Activated CD8-positive, alpha-beta memory T cell treated with anti-CD3 and anti-CD28 coated beads for 24 hours (primary cell): ENCODE measurements at places on chromosomes 7 and 10.

GRCh38 chr7:91876391-91877133, 3.9 kb downstream of the MTERF1 start:
- DNase-seq = no peak

DNA sequence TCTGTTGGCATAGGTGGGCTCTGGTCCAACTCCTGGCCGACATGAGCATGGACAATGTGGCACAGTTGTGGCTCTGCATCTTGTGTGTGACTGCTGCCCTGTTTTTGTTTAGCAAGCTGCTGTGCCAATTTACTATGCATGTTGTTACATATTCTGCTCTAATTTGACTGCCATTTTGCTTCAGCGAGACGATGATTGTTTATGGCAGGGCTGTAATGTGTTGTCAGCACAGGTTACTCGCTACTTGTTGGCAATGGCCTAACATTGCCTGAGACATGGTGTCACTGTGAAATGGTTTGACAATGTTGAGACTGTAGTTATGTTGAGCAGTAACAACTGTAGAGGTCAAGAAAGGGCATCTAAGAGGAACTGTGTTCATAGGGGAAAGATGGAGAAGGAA, 659.6 kb downstream of the AUTS2 start:
- no peak for DNase-seq

DNA sequence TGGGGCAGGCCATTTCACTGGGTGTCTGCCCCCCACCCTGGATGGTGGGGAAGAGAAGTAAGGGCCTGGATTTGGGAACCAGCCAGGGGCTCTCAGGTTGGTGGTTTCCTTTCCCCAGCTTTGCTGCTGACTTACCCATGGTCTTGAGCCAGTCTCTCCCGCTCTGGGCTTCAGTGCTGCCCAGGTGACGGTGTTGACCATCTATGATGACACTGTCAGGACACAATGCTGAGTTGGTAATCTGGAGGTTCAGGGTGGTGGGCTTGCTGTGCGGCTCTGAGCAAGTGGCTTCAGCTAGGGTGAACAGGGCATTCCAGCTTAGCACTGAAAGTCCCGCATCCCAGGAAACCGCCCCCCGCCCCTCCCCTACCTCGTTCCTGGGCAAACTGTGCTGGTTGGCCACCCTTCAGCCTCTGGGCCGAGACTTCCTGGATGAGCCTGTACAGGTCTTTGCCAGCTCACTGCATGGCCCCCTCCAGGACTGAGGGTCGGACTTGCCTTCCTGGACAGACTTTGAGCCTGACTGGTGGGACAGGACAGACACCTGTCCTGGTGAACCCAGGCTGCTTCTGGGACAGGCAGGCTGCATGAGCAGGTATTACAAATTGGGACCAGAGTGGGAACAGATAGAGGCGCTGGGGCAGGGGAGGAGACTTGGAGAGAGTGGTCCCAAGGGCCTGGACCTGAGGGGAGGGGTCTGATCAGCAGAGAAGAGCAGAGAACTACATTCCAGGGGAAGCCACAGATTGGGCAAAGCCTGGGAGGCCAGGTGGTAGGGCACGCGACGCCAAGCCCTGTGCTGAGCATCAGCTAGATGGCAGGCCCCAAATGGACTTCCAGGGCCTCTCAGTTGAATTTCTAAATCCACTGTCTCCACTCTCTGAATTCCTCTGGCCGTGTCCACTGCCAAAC, 19.9 kb upstream of the ZMIZ1 start:
- no peak for DNase-seq

DNA sequence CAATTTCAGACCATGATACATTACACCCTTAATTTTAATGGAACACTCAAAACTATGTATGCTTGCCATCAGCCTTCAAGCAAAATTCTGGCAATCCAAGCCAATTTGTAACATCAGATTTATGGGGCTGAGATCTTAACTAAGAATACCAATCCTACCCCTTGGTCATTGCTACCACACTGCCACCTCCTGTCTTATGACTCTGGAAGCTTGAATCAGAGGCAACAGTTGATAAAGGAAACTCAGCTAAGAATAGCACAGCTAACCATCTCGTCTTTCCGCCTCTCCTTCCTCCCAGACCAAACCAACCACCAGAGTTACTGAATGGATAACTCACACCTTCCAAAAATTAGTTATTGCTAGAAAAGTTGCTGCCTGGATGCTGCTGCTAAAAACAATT, 7.4 kb downstream of the IGF2BP3 start:
- no peak for DNase-seq

GRCh38 chr7:157377436-157378124, 40.8 kb downstream of the DNAJB6 start:
- no peak for DNase-seq

DNA sequence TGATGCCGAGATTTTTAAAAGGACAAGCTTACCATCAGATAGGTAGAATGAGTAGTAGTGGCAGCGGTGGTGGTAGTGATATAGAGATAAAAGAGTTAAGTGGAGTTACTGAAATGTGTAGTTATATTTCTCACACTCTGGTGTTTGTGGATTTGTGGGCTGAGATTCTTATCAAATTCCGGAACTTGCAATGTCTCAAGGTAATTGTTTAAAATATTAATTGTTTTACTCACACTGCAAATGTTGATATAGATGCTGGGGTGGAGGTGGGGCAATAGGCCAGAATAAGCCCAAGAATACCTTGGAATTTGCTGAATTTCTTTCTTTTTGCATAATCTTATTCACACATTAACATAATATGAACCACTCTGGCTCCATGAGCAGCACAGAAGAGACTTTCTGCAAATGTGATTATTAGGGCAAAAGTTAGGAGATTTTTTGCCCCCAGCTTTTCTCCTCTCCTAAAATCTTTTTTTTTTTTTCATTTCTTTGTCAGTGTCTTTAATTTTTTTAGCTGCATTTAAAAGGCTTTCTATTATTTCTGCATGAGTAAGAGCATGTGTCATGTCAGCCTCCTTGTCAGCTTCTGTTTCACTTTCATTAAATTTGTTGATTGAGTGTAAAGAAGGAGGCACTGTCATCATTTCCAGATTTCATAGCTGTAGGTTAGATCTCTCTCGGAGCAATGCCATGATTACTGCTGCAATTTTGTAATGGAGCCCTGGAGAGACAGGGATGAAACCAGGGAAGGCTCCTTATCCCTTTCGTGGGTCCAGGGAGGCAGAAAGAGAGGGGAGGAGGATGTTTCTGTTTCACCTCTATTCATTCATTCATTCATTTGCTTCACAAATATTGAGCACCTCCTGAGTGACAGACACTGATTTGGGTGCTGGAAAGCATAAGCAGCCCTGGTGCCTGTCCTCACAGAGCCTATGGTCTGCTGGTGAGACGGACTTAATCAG, 13.1 kb upstream of the SGMS1 start:
- no peak for DNase-seq

DNA sequence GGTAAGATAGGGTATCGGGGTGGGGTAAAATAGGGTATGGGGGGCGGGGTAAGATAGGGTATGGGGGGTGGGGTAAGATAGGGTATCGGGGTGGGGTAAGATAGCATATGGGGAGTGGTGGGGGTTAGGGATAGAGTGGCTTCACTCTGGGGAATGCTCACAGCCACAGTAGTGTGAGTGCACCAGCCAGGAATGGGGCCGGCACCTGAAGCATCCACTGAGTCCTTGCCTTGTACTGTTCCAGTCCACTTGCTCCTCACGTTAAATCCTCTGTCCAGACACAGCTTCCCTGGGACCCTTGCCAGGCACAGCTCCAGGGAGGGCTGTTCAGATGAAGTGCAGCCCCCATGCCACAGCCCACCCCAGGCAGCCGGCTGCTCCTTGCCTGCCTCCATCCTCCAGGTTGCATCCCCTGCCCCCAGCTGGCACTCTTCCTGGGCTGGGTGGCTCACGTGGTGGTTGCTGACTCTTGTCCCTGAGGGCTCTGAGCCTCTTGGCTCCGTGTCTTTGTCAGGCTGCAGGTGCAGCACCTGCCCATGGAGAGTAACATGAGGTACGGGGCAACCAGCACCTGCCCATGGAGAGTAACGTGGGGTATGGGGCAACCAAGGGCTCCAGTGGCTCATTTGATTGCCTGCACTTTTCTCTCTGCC, 268.4 kb downstream of the TCERG1L start:
- no peak for DNase-seq

DNA sequence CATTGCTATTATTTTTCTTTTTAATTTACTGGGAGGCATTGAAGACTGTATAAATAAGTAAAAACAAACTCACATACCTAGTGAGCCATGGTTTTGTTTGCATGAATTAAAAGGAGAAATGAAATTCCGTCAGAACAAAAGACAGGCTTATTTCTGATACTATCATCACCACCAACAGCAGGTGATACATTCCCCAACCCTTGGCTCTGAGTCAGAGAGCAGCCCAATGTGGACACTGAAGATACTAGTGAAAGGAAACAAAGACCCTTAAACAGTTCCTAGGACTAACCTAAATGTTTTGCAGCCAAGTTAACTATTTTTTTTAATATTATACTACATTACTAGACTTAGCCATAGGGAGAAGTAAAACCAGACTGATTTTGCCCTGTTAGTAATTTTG, 31.6 kb downstream of the CHRM2 start:
- DNase-seq = no peak

DNA sequence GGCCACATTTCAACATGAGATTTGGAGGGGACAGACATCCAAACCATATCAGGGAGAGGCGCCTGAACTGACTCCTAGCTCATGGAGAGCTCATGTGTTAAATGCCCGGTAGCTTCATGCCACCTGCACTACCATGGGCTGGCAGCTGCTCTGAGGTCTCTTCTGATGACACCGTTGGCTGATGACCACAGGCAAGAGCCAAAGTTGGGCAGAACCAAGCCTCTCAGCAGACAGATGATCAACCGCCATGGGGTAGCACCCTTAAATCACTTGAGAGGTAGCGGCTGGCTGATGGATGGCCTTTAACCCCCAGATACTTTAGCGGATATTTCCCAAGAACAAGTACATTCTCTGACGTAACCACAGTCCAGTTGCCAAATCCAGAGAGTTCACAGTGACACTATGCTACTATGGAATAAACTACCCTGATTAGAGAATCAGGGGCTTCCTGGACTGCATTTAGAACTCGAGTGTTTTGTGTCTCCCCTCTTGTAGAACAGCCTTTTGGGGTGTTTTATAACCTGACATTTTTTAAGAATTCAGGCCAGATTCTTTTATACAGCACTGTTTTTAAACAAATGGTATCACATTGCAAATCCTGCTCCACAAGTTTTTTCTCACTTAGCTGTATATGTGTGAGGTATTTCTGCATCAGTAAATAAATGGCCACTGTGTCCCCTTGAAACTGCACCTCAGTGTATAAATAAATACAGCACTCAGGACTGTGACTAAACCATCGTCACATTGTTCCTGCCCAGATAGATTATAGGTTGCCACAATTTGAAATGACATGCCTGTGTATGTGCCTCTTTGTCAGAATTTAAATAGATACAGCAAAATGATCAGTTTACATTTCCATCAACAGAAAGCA, 30.8 kb upstream of the DRGX start:
- DNase-seq = no peak

DNA sequence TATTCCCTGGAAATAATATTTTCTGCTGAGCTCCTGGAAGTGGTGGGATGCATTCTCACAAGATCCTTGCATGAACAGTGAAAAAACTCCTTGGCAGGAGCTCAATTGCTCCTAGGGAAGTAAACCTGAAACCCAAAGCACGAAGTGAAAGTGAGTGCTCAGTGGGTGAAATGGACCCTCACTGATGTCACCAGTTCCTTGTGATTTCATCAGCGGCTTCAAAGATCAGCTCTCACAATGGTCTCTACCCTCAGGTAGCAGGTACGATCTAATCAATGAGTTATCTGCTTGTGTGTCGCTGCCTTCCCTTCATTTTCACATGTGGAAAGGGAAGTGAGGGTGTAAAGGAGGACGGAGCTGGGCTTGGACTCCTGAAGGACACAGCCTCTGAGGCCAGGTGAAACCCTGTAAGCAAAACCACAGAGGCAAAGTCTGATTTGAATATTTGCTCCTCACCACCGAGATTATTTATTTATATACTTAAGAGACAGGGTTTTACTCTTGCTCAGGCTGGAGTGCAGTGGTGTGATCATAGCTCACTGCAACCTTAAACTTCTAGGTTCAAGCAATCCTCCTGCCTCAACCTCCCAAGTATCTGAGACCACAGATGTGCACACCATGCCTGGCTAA, 255.4 kb upstream of the LYZL1 start:
- DNase-seq = no peak

DNA sequence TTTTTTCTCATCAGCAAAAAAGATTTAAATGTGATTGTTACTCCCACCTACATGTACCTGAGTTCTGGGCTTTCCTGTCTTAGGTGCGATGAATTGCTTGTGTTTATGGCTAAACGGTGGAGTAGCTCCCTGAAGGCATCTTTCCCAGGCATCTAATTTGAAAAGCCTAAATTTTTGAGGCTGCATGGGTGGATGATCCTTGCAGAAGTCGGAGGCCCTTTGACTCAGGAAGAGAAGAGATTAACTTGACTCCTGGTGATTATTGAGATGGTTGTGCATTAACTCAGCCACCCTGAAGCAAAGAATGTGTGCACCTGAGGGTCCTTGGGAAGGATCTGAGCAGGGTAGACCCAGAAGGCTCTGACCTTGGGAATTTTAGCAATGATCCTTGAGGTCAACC, 155.6 kb upstream of the SEMA3C start:
- no peak for DNase-seq

GRCh38 chr7:150406567-150407421, 27.7 kb downstream of the ZNF775 start:
- DNase-seq = peak; percentile 72

- DNase-seq = no peak
Measured at GRCh38 chr10:71309919-71310318, 9.1 kb upstream of the SLC29A3 start.

DNA sequence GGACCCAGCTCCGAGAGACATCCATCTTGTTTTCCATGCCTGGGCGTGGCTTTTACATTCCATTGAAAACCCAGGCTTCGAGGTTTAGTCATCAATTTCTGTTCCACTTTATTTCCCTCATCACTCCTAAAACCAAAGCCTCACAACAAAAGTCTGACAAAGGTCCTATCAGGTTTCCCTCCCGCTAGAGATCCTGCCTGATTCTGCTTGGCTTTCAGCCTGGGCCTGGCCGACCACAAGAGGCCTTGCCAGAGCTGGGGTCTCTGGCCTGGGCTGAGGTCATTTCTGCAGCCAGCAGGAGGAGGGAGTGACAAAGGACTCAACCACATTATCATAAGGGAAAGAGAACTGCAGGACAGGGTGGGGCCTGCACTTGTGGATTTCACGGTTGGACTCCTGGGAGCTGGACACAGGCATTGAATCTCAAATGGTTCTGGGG, 167.0 kb downstream of the FANK1 start:
- no peak for DNase-seq

- DNase-seq = no peak
Measured at GRCh38 chr7:101725921-101726320, 91.5 kb upstream of the CUX1 start.

DNA sequence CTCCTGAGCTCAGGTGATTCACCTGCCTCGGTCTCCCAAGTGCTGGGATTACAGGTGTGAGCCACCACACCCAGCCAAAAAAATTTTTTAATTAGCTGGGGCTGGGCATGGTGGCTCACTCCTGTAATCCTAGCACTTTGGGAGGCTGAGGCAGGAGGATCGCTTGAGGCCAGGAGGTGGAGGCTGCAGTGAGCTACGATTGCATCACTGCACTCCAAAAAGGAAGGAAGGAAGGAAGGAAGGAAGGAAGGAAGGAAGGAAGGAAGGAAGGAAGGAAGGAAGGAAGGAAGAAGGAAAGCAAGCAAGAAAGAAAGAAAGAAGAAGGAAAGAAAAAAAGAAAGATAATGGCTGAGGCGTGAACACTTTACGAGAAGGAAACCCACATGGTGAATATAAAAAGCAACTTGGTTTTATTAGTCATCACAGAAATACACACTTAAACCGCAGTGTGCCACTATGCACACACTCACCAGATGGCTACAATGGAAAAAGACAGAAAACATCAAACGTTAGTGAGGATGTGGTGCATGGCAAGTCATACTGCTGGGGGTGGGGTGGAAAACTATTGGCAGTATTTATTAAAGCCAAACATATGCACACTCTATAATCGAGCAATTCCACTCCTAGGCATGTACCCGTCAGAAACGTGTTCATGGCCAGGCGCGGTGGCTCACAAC, 4.4 kb upstream of the CCL26 start:
- DNase-seq = peak; percentile 75
